ENCODE measurements at places on chromosomes 1 and 21.

DNA sequence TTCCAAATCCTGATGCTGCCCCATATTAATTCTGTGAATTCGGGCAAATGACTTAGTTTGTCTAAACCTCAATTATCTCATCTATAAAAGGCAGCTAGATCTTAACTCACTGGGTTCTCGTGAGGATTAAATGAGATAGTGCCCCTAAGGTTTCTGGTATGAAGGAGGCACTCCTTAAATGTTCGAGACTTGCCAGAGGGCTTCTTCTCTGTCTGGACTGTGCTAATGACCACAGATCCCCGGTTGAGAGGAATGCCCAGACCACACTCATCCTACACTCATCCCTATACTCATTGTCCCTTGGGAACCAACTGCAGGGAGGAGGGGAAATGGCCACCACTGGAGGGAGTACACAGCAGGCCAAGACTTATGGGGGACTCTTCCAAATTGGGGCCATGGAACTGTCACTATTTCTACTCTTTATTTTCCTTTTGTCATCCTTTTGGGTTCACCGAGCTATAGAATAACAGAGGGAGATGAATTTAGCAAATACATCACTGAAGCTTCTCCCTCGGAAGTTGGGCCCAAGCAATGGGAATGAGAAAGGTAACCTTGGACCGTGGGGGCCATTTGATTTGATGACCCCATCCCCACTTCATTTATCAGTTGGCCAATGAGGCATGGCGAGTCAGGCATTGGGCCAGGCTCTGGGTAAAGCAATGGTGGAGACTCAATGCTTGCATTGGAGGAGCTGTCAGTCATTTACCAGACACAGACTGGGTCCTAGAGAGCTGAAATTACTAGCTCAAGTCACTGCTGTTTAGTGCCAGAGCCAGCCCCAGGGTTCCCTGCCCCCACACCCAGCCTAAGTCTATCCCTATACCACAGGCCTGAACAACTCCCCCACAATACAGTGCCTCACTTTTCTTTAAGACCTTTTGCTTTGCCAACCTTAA lies 5.1 kb downstream of the ATF3 start:
- peak; percentile 0 for ATAC-seq

- no peak for ATAC-seq
These were observed 8.4 kb downstream of the KCNN3 start for GRCh38 chr1:154861607-154862094.

DNA sequence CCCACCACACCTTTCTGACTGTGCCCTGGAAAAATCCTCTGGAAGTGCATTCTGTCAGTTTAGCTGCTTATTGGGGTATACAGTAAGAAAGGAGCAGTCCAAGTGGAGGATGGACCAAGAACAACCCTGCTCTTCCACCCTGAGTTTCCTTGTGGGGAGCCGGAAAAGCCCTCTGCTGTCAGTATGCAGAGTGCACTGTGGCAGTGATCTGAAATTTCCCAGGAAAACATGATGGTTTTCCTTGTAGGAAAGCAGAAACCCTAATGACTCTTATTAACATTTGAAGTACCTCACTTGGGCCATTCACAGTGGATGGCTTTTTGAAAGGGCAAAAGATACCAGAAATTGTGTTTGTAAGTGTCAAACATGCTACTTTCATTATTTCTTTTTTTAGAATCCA lies 20.5 kb downstream of the ELAVL4 start:
- no peak for ATAC-seq

- no peak for ATAC-seq
These were observed 93.4 kb downstream of the ADARB1 start for GRCh38 chr21:45167796-45168222.

DNA sequence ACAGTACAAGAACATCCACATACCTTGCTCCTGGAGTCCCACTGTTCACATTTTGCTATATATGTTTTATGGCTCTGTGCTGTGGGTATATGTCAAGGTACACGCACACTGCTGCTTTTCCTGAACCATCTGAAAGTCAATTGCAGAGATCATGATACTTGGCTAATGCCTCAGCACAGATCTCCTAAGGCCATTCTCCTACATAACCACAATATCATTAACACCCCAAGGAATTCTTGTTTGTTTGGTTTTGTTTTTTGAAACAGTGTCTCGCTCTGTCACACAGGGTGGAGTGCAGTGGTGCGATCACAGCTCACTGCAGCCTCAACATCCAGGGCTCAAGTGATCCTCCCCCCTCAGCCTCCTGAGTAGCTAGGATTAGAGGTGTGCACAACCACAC lies 16.0 kb downstream of the CTNNBIP1 start:
- peak; percentile 6 for ATAC-seq

- ATAC-seq: no peak
These were observed 84.4 kb upstream of the JAK1 start for GRCh38 chr1:65050735-65051134.

- ATAC-seq: no peak
These were observed 25.1 kb downstream of the PLEKHM2 start for GRCh38 chr1:15709226-15709625.

DNA sequence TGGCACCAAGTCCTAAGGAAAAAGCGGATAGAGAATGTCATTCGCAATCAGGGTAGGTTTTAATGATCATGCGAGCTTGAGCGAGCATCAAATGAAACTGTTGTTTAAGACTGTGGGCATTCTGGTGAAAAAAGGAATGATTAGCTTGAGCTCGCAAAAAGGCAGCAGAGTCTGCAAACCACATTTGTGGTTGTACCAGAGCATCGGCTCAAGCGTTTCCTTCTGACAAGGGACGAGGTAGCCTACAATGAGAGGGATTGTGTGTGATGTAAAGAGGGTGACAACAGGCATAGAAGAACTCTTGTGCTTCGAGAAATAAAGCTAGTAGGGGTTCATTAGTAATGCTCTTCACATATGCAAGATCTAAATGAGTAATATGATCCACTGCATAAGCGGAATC lies 11.1 kb upstream of the CD48 start:
- no peak for ATAC-seq

DNA sequence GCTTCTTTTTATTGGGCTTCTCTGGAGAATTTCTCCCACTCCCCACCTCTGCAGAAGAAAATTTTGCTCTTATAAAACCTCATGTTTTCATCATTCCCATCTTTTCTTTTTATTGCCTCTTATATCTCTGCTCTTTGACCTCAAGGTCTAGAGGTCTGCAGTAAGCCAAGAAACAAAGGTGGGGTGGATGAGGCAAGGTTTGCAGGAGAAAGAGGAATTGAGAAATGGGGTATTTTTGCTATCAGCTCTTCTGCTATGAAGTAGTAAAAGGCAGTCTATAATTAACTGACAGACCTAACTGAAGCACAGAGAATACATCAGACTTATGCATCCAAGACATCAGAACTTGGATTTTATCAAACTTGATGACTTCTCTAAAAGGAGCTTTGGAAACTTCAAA lies 22.9 kb downstream of the SYT11 start:
- ATAC-seq: no peak

- no peak for ATAC-seq
These were observed 189.0 kb downstream of the PLPP3 start for GRCh38 chr1:56390232-56390867.

GRCh38 chr1:111733183-111733991 lies 5.8 kb downstream of the INKA2 start:
- ATAC-seq: no peak

- ATAC-seq: no peak
These were observed 20.6 kb upstream of the BACE2 start for GRCh38 chr21:41147096-41147978.

DNA sequence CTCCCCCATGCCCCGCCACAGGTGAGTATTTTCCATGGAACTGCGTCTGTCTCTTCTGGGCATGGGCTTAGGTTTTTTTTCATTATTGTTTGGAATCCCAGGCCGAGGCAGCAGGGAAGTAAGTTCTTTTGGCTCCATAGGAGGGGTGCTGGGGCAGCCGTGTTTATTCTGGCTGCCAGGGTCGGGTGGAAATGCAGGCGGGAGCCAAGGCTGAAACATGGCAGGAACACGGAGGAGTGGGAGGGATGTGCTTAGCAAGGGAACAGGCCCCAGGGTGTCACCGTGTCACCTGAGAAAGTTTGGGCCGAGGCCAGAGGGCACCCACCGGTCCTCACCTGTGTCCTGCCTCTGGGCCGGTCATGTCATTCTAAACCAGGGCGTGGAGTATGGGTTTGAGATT lies 4.5 kb upstream of the DHRS3 start:
- ATAC-seq: no peak

DNA sequence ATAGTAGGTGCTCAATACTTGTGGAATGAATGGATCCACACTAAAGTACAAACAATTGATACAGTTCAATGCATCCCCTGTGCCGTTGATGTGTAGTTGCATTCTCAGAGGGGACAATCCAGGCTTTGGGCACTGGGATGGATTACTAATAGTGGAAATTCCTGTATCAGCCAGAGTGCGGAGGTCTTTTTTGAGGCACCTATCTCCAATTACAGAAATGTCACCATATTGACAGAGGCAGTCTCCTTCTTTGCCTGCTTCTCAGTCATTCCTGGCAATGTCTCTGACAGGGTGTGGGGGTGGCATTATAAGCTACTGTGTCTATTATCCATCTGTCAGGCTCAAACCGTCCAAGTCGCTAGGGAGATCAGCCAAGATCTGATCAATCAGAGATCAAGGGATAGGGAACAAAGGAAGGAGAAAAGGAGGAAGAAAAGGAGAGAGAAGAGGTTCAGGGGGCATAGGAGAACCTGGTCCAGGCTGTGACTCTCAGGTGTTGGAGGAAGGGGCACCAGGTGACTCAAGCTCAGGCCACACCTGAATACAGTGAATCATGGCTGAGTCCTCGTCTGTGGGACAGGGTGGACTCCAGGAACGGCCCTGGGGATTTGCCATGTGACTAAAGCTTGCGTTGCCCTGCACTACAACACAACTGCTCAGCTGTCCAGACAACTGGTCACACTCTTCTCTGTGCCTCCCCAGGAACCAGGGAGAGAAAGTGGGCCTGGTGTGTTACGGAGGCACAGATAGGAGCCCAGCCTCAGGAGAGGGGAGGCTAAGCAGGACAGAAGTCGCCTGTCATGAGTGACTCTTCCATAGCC lies 3.4 kb upstream of the LAMB3 start:
- ATAC-seq: no peak

Data from motor neuron (in vitro differentiated cells).